ENCODE measurements at places on chromosomes 3 and 15.

DNA sequence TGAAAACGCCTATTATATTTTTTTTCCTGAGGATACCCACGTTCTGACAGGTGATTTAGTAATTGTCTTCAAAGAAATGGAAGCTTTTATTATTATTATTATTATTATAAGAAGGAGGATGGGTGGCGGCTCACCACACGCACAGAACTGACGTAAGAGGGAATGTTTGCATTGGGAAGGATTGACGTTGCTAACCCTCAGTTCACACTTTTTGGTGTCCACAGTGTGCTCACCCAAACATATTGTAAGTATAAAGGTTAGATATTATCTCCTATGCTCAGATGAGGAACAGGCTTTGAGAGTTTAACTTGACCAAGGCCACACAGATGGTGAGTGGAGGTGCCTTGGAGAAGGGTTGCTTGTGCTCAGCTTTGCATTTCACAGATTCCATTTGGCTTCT, 533.5 kb upstream of the TBL1XR1 start:
- no peak for DNase-seq

DNA sequence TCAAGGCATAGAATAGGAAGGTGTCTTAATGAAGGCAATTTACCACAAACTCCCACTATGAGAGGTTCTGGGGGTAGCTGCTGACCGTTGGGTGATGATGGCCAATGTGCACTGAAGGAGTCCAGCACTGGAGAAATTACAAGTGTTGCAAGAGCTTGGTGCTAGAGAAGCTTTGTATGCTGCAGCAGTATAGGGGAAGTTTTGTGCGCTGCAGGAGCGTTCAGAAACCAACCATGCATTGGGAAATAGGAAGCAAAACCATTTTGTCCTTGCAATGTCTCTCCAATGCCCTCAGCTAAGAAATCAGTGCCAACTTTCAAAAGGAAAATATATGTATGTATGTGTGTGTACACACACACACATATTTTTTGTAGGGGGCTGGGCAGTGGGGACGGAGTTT, 441.6 kb upstream of the NAALADL2 start:
- DNase-seq: no peak

GRCh38 chr3:69389520-69390248, 3.8 kb upstream of the FRMD4B start:
- DNase-seq: no peak

DNA sequence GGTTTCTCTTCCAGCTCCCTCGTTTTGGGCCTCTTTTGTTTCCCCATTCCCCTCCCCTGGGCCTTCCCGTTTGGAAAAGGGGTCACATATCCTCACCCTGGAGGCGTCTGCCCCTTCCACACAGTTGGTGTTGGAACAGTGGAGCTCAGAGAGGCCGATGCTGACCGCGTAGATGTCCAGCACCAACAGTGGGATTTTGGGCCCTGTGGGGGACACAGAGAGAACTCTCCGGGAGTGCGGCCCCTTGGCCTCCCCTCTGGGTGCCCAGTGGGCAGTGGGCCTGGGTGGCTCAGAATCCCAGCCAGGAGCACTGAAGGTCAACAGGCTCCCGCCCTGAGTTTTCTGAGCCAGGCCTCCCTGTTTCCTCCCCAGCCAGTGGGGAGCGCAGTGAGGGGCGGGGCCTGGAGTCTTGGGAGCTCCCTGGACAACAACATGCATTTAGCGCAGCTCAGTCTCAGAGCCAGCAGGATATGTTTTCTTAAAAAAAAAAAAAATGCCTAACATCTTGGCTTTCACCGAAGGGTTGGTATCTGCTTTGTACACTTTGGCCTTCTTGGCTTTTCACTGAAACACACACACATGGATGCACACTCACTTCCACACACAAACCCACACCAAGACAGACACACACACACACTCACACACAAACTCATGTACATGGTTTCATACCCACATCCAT, 670 bp upstream of the ISLR start:
- DNase-seq: no peak

GRCh38 chr3:193859195-193859594, 266.2 kb downstream of the OPA1 start:
- no peak for DNase-seq

GRCh38 chr3:182794455-182795388, 1.4 kb downstream of the ATP11B start:
- no peak for DNase-seq

- no peak for DNase-seq
Measured at GRCh38 chr3:135141160-135141559, 346.1 kb downstream of the EPHB1 start.

GRCh38 chr15:74395319-74396145, 28.1 kb upstream of the CYP11A1 start:
- DNase-seq: no peak

All from activated T-cell treated with anti-CD3 and anti-CD28 coated beads, Interleukin-2, amount 50 U/mL, for 24 hours (primary cell).